Effector CD4-positive, alpha-beta T cell (primary cell): ENCODE measurements at places on chromosomes 7 and 10.

GRCh38 chr10:101451667-101452069 lies 97.7 kb downstream of the BTRC start:
- DNase-seq = no peak

DNA sequence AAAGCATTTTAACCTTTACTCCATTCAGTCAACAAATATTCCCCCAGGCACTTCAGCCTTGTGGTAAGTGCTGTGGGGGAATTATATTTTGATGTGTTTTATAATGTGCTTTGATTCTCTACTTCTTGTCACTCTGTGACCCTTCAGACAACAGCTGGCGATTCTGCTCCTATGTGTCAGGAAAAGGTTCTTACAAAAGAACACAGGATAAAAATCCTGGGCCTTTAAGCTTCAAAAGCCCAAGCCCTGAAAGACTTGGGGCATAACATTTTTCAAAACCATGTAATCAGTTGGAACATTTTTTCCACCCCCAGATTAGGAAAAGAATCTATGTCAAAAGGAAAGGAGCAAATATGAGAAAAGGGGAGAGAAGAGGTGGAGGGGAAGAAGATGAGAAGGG lies 37.8 kb upstream of the LRRC17 start:
- DNase-seq = no peak

GRCh38 chr7:40177071-40177470 lies 42.3 kb downstream of the SUGCT start:
- no peak for DNase-seq

DNA sequence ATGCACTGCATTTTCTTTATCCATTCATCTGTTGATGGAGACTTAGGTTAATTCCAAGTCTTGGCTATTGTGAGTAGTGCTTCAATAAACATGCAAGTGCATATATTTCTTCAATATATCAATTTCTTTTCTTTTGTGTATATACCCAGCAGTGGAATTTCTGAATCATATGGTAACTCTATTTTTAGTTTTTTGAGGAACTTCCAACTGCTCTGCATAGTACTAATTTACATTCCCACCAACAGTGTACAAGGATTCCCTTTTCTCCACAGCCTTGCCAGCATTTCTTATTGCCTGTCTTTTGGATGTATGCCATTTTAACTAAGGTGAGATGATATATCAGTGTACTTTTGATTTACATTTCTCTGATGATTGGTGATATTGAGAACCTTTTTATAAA lies 145.2 kb downstream of the LYZL1 start:
- DNase-seq = no peak

GRCh38 chr10:69573056-69573806 lies at the start of gene NEUROG3:
NEUROG3 (minus strand) TSS chr10:69573422; CDS start chr10:69573043, 379 bp downstream.
- no peak for DNase-seq

- DNase-seq = no peak
Measured at GRCh38 chr10:48714088-48714487, 29.4 kb downstream of the WDFY4 start.
